Naive thymus-derived CD8-positive, alpha-beta T cell (primary cell): ENCODE measurements at places on chromosomes 13 and 19.

- DNase-seq: no peak
These were observed 968 bp downstream of the RAVER1 start for GRCh38 chr19:10332158-10332964.

GRCh38 chr19:51689751-51690453 is 3.2 kb upstream of the SPACA6 start:
- DNase-seq: no peak

DNA sequence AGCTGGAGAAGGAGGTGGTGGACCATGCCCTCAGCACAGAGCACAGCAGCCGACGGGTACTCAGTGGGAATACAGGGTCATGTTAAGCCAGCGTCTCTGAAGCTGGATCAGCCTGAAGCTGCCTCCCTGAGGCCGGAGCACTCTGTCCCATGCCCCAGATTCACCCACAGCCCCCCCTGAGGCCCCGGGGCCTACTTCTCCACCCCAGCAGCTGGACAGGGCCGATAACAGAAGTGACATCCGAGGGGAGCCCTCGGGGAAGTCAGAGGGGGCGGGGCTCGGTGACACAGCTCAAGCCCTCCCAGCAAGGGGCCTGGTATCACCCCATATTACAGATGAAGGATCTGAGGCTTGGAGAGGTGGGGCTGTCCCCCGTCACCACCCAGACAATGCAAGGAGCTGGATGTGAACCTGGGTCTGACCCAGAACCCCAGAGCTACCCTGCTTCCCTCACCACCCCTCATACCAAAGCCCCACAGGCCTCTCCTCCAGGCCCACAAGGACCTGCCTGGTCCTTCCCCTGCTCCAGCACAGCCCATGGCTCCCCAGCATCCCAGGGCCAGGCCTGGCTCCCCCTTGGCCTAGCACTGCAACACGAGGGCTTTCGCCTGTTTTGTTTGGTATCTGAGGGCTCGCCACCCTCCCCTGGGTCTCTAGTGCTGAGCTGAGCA is 5.7 kb downstream of the R3HDM4 start:
- DNase-seq: no peak

GRCh38 chr13:23654111-23655110 is 84.2 kb downstream of the TNFRSF19 start:
- no peak for DNase-seq

DNA sequence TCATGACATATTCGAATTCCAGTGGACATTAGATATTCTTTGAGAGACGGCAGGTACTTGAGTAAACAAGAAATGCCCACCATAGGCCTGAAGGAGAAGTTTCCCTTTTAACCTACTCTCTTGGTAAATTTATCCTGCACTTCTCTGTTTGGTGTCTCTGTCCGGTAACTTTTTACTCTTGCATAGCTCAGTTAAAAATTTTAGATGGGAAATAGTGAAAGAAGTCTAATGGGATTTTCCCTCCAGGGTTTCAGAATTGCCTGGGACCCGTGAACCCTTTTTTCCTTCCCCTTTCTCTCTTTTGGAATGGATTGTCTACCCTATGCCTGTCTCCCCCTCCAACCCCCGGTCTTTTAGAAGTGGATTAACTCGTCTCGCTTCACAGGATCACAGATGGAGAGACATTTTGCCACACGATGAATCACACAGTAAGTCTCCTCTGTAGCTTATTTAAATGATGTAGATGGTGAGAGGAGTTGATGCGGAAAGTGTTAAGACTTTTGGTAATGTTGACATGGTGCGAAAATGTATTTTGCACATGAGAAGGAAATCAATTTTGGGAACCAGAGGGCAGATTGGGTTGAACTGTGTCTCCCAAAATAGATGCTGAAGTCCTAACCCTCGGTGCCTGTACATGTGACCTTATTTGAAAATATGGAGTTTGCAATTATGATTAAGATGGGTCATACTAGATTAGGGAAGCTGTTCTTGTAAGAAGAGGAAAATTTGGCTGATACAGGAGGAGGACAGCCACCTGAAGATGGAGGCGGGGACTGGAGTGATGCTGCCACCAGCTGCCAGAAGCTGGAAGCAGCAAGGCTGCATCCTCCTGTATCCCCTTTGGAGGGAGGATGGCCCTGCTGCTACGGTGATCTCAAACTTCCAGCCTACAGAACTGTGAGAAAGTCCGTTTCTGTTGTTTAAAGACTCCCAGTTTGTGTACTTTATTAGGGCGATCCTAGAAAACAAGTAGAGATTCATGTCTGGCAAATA is 711 bp upstream of the MIPEP start:
- no peak for DNase-seq

DNA sequence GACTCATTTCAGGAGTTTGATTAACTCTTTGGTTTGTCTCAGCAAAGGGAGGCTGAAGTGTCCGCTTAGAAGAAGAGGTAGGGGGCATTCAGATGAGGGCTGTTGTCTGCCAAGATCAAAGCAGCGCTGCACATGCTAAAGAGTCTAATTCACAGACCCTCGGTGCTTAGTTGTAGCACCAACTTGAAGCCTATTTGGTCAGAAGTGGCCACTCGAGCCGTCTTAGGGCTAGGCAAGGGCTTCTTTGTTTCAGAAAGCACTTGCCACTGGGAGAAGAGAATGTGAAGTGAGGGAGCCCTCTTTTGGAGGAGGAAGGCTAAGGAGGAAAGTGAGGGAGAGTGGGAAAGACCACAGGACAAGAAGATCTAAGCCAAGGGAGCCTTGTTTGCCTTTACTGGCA is 313.4 kb upstream of the TMTC4 start:
- DNase-seq: no peak

GRCh38 chr13:76048131-76048530 is 412.0 kb downstream of the LMO7 start:
- DNase-seq: no peak

- no peak for DNase-seq
These were observed 6.8 kb upstream of the ECH1 start for GRCh38 chr19:38838208-38838985.

DNA sequence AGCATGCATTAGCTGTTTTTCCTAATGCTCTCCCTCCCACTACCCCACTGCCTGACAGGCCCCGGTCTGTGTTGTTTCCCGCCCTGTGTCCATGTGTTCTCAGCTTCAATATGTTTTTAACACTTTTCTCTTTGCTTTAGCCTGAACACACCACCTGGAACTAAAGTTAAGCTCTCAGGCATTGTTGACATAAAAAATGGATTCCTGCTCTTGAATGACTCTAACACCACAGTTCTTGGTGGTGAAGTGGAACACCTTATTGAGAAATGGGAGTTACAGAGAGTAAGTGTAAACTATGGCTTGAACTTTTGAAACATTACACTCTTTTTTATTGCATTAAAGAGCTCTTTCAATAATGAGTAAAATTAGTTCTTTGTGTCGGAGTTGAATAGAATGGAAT is 70.1 kb downstream of the TDRD3 start:
- DNase-seq: no peak

DNA sequence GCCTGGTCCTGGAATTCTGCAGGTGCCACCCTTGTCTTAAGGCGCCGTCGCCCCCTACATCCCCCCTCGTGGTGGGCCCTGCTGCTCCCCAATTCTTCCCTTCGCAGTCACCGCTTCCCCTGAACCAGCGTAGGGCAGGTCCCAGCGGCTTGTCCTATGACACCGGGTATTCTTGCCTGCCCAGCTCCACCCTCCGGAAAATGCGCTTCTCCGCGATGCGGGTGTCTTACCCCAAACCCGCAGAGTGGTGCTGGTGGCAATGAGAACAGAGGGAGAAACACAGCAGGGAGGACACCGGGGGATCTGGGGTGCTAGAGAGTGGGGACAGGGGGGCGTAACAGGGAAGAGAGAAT is 9.0 kb downstream of the ZNF808 start:
- DNase-seq: peak; percentile 11

GRCh38 chr19:30552593-30552992 is 180.4 kb downstream of the ZNF536 start:
- no peak for DNase-seq

DNA sequence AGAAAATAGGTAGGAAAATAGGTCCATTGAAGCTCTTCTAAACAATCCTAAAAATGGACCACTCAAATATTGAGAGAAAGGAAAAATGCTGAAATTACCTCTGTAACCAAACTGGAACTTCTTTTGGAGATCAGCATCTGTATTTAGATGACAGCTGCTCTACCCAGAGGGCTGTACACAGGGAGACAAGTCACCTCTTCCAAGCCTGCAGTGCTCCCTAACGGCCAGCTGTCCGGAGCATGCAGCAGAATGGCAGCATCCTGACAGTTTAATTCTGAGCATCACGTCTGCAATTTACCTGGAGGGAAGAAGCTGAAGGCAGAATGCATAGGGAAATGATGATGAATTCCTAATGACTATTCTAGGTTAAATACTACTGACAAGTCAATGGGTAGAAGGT is 62.8 kb upstream of the DIAPH3 start:
- no peak for DNase-seq

DNA sequence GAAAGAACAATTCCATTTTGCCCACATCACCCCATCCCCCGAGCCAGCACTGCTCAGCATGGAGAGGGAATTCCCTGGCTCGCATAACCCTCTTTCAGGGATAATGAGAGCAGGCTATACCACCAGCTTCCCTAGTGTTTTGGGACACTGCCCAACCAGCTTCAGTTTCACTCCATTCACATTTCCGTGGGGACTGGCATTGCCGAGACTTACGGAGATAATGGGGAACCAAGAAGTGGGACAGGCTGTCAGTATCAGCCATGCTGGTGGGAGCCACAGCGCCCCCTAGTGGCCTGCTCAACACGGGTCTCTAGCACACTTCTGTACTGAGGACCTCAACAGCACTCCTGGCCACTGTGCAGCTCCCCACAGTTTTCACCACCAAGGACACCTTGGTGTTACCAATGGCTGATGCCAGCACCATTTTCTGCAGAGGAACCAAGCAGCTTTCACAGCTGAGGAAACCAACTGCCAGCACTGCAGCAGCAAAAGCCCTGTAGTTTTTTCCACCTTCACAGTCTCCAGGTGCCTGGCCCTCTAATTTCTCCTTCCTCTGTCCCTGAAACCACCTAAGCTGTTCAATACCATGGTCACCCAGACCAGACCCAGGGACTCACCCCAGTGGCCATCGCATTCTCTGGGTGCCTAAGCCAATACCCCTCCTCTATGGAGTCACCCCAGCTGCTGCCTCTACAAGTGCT is 23.7 kb downstream of the SLC6A16 start:
- peak; percentile 86 for DNase-seq

GRCh38 chr13:102293723-102294122 is 108.1 kb downstream of the FGF14 start:
- DNase-seq: no peak

DNA sequence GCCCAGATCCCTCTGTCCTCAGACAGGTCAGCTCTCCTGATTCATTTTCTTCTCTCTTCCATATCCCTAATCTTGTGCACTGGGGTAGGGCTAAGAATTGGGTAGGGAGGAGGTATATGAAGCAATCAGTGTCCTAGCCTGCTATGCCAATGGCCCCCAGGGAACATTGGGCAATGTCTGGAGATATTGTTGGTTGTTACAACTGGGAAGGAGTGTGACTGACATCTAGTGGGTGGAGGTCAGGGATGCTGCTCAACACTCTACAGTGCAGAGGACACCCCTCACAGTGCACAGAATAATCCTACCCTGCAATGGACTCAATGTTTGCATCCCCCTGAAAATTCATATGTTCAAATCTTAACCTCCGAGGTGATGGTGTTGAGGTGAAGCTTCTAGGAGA is 57.5 kb downstream of the CPAMD8 start:
- no peak for DNase-seq

GRCh38 chr13:46698014-46698413 is 98.9 kb downstream of the ESD start:
- no peak for DNase-seq

- DNase-seq: no peak
These were observed 31.0 kb downstream of the RCBTB1 start for GRCh38 chr13:49554387-49554786.

DNA sequence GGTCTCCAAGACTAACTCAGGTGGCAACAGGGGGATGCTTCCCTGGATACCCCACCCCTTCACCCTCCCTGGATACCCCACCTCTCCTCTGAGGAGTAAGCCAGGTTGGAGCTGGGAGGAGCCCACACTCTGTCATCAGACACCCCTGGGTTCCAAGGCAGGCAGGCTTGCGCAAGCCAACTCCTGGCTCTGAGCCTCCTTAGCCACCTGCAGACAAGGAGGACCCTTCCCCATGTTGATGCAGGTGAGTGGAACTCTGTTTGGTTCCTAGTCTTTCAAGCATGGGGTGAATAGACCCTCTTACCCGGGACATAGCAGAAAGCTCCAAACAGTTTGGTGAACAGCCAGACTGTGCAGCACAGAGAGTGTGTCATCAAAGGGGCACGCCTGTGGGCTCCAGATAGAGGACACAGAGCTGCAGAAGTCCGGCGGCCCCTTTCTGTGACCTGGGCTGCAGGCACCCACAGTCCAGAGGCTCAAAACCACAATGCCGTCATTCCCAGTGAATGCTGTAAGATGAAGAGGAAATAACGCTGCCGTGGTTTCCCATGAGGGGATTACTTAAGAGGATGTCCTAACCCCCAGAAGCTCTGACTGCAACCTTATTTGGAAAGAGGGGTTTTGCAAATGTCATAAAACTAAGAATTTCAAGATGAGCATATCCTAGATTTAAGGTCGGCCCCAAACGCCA is 12.1 kb upstream of the HAS1 start:
- no peak for DNase-seq

DNA sequence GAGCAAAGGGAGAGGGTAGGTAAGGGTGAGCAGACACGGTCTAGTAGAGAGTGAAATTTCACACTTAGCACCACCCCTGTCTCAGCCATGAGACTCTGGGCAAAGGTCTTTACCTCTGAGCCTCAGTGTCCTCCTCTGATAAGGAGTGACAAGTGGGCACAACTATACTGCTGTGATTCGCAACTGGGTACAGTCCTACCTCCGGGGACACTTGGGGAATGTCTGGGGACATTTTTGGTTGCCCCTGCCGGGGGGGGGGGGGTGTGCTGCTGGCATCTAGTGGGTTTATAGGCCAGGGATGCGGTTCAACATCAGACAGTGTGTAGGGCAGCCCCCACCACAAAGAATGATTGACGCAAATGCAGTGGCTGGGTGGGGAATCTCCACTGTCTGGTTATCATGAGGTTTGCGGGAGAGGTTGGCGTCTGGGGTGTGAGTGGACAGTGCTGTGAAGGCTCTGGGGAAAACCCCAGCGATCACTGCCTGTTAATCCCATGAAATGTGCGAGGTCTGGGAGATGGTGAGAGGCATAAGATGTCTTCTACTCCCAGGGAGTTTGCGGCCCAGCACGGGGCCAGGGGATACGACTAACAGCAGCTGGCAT is 4.3 kb downstream of the NACC1 start:
- DNase-seq: no peak

DNA sequence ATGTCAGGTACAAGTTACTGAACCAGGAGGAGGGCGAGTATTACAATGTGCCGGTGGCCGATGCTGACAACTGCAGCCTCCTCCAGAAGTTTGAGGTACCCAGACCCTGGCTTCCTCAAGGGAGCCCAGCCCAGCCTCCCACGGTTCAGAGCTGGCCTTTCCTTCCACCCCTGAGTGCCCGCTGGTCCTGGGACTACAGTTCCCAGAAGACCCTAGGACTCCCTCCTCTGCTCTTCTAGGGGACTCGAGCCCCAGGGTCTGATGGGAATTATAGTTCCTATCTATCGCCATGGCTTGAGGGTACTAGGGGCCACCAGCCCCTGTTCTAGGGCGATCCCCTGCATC is 11.0 kb downstream of the PRKCG start:
- DNase-seq: no peak
